ENCODE measurements at places on chromosomes 2 and 18.

DNA sequence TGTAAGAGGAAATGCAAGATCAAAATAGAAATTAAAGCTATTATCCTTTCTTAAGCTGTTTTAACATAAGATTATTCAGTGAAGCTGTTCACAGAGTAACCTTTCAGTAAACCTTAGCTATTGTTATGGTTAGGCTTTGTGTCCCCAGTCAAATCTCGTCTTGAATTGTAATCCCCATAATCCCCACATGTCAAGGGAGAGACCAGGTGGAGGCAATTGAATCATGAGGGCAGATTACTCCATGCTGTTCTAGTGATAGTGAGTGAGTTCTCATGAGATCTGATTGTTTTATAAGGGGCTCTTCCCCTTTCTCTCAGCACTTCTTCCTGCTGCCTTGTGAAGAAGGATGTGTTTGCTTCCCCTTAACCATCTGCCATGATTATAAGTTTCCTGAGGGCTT lies 424.4 kb downstream of the DSEL start:
- DNase-seq: no peak

GRCh38 chr2:61367177-61367576 lies 103.7 kb downstream of the USP34 start:
- DNase-seq: no peak

DNA sequence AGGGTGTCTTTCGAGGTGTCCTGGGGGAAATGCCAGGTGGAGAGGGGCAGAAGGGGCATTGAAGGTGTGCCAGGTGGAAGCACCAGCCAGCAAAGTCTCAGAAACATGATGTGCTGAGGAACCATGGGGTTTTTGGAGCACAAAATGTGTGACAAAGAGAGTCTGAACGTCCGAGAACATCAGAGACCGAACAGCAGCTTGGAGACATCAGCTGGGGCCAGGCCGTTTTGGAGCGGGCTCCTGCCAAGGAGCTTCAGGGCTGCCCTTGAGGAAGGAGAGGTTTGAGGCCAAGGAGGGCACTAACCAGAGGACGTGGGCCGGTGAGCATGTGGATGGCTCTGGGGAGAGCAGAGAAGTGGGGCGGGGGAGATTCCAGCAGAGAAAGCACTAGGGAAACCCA lies 5.3 kb upstream of the MBP start:
- no peak for DNase-seq

DNA sequence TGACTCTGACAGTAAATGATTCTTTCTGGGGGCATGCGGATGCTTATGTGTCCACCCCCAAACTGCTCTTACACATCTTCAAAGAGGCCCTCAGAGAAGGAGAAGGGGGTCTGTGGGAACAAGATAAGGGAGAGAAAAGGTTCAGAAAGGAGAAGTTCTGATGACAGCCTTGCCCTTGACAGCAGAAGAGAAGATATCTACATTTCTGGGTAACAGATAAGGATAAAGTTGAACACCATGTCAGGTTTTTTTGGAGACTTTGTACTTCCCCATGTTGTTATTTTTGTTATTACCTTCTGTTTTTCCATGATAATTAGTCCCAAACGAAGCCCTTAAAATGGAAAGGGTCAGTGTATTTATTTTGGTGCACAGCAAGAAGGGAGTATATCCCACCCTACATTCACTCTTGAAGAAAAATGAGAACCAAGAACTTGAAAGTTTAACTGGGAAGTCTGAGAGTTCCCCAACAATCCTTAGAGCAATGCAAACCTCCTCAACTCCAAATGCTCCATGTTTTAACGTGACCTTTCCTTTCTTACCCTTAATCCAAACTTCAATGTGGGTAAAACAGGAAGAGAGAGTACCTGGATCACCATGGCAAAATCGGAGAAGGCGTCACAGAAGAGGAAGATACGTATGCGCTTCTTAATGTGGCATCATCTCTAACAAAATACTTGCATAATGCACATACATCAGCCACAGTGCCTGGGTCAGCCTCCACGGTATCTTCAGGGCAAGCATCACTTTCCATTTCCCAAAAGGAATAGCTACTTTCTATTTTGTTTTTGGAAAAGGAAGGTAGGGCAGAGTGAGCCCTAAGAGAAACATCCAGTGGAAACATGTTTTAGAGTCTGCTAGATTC lies 264.6 kb upstream of the STON1 start:
- DNase-seq: no peak

DNA sequence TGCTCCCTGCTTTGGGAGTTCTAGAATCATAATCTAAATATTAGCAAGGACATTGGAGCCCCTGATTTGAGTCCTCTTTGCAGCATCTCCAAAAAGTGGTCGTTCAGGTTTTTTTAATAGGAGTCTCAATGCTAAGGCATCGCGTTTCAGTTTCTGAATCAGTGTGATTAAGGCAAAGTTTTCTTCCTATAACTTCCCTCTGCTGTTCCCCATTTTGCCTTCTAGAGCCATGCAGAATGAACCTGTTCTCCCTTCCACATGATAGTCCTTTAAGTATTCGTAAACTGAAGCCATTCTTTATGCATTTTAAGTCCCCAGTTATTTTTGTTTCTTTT lies 159.5 kb downstream of the PTGR3 start:
- no peak for DNase-seq

- DNase-seq: no peak
These were observed 230.5 kb downstream of the MYCN start for GRCh38 chr2:16170675-16171424.

DNA sequence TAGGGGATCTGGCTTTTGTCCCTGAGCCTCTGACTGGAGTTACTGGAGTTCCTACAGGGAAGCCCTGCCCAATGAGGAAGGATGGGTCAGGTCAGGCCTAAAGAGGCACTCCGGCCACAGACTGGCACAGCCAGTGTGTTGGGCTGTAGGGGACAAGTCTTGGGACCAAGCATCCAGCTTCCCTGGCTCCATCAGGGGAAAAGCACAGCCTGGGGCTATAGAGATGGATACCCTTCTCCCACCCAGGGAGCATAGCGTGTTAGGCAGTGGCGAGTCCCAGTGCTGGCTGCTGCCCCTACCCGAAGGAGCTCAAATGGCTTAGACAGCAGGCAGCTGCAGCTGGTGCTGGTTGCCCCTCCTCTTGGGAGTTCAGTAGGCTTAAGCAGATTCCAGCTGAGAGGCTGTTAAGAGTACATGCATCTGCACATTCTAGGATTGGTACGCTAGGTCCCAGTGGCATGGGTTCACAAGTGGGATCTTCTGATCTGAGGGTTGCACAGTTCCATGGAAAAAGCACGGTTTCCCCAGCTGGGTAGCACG lies 111.4 kb downstream of the DCDC2C start:
- no peak for DNase-seq

DNA sequence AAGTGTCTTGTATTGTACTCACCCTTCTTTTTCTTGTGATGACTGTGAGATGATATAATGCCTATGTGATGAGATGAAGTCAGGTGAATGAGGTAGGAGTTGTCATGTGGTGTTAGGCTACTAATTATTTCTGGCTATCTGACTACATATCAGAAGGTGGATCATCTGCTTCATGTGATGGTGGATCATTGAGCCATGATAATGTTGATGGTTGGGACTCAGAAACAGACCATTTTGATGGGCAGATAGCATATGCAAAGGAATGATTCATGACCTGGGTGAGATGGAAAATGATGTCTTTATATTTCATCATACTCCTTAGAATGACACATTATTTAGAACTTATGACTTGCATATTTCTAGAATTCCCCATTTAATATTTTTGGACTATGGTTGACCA lies 19.5 kb downstream of the ANKRD30B start:
- no peak for DNase-seq

- no peak for DNase-seq
These were observed 604.2 kb downstream of the XIRP2 start for GRCh38 chr2:167492486-167492885.

DNA sequence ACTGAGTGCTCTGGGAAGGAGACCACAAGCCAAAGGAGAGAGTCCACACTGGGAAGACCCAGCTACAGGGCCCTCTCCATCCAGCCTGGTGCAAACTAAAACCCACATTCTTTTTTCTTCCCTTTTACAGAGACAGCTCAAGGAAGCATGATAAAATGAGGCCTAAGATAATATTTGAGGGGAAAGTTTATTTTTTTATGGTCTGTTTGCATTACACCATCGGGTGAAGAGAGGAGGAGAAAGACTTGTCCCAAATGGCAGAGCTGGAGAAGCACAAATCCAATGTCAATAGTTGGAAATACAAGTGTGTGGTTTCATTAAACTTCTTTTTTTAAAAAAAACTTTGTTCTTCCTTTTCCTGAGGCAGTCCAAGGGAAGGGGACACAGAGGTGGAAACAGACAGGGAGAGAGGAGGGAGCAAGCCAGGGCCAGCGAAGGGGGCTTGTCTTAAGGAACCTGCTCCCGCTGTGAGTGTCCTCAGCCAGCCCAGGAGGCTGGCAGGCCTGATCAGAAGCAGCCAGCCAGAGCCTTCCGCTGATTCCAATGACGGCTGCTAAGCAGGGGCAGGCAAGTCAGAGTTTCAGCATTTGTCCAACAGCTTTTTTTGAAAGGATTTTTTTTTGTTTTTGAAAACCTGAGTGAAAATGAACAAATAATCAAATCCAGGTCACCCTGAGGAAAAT lies 203.8 kb upstream of the SIX2 start:
- no peak for DNase-seq

GRCh38 chr2:9329497-9329896 lies 93.8 kb downstream of the ITGB1BP1 start:
- no peak for DNase-seq

DNA sequence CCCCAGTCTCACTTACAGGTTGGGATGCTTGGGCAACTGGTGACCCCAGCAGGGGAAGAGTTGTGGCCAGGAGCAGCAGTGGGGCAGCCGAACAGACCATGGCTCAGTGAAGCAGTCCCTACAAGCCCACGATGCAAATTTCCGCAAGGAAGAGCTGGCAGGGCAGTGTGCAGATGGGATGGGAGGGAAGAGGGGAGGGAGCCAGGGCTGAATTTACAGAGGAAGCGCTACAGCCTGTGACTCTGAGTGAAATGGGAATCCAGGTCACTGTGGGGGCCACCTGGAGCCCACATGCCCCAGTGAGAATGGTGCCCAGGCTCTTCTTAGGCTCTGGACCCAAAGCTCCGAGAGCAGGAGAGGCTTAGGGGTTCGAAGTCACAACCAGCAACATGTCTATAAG lies 27.0 kb upstream of the SELENOI start:
- no peak for DNase-seq

DNA sequence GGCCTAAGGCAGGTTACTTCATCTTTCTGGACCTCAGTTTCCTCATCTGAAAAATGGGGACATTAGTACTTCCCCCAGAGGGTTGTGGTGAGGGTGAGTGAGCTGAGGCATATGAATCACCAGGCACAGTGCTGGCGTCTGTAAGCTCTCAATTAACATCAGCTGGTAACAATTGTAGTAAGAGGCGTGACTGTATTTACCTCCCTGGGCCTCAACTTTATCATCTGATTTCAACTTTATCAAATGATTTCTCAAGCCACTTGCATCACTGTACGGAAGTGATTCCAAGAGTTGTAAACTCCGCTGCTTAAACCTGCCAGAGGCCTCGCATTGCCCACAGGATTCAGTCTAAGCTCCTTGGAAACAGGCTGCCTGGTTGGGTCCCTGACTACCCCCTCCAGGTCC lies 53.6 kb upstream of the PKDCC start:
- no peak for DNase-seq

DNA sequence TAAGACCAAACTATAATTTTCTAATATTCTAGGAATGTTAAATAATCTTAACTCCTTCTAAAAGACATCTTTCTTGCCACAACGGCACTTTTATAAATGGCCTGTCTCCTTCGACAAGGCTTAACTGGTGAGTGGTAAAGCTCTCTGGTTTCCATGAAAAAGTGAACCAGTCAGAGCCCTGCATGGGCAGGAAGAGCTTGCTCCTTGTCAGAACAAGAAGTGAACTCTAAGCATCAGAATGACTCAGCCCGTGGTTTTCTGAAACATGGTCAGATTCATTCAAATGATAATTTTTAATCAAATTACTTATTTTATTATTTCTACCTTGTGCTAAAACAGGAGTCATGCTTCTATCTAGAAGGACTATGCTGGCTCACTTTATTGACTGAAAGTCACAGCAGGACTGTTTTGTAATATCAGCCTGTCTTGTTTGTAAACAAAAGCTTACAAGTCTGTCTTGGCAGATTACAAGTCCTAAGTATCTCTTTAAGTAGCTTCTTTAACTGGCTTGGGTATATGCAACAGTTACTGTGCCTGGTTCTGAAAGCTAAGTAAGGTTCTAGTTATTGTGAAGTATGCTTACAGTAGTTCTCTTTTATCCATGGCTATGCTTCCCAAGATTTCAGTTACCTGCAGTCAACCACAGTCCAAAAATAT lies 245.4 kb downstream of the NAPG start:
- DNase-seq: no peak

DNA sequence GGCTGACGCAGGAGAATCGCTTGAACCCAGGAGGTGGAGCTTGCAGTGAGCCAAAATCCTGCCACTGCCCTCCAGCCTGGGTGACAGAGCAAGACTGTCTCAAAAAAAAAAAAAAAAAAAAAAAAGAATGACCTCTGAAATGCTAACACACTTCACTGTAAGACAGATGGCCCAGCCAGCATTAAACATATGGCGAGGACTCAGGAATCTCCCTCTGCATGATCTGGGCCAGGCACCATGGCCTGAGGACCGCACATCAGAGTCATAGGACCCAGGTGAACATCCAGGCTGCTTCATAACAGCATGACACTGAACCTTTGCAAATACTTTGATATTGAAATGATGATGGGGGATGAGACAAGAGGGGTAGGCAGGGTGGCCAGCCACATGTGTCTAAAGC lies 56.1 kb upstream of the DNMT3A start:
- no peak for DNase-seq

DNA sequence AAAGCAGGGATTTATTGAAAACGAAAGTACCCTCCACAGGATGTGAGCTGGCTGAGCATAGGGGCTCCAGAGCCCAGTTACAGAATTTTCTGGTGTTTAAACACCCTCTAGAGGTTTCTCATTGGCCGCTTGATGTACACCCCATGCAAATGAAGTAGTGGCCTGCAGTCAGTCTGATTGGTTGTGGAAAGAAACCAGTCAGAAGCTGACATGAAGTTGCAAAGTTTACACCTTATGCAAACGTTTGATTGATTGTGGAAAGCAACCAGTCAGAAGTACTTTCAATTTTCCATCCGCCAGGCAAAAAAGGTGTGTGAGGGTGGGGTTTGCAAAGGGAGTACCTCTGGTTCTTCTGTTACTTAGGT lies 62.3 kb downstream of the VWA3B start:
- DNase-seq: no peak

DNA sequence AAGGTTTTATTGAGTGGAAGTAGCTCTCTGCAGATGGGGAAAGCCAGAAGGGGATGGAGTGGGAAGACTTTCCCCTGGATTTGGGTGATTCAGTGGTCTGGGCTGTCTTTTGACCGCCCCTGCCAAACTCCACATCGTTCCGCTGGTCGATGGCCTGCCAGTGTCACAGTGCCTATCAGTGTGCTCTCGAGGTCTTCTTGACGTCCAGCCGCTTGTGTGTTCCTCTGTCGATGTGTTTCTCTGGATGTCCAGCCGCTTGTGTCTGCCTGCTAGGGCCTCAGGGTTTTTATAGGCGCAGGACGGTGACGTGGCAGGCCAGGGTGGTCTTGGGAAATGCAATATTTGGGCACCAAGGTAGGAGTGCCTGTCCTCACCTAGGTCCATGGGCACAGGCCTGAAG lies 1371.4 kb upstream of the PIK3C3 start:
- no peak for DNase-seq

- no peak for DNase-seq
These were observed 252.6 kb downstream of the RND3 start for GRCh38 chr2:150234787-150235446.

GRCh38 chr2:4962419-4962818 lies 729.8 kb upstream of the SOX11 start:
- DNase-seq: no peak
